IPS DF 19.7 (cell line): ENCODE measurements at places on chromosomes 2 and 18.
A peak's percentile ranks its signal among the peaks of the same experiment; 100 is the strongest.

DNA sequence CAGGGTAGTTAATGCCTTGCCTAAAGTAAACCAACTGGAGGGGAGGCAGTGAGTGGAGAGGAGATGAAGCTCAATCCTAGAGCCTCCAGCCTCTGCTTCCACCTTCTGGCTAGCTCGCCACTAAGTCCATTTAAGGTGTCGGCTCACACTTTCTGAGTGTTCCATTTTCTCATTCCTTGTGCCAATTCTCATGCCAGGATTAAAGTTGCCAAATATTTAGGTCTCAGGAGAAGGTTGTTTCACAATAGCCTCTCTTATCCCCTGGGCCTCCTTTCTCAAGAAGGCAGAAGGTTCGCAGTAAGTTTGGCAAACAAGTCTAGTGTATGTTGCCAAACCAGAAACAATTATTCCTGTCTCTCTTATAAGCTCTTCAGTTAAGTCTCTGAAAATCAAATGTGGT is 57.2 kb downstream of the TACR1 start:
- no peak for DNase-seq

DNA sequence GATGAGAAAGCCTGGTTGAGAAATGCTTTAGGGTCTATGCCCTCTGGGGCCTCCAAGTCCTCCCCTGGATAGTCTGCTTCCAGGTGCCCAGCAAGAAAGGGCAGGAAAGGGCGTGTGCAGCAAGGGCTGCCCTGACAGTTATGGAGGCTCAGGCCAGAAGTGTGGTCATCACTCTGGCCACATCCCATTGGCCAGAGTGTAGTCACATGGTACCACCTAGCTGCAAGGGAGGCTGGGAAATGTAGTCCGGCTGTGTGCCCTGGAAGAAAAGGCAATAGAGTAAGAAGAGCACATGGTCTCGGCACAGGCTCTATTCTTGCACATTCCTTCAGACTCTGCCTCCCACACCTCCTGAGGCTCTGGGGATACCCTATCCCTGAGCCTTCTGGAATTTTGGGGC is 35.7 kb downstream of the ODC1 start:
- DNase-seq, result peak; percentile 56

DNA sequence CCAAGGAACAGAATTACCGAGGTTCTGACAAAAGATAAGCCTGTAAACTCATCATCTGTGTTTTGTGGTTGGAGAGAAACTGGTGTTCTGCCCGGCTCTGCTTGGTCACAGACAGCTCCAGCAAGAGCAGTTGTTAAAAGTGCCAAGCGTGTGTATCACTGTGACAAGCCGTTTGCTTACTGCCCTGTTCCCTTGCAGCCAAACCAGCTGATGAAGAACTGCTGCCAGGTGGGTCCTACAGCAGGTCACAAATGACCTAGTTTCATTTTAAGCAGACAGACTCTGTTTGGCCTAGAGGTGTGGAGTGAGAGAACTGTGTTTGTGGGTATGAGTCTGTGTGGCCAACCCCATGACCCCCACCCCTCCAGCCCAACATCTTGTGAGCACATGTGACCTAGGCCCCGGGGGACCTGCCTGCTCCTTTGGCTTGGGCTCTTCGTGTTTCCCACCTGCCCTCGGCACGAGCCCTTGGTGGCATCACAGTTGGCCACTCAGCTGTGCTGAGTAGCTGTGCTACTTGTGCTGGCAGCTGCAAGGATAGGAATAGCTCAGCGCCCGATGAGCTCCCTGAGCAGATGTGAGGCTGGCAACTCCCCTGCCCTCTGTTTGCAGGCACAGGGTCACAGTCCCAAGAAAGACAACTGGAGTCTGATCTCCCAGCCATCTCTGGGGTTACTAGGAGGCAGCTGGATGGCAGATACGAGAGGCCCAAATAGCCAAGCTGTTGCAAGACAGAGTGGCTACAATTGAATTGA is 9.7 kb downstream of the OXER1 start:
- no peak for DNase-seq

- DNase-seq, result no peak
Measured at GRCh38 chr2:239669181-239669898, 268.5 kb upstream of the HDAC4 start.

- DNase-seq, result no peak
Measured at GRCh38 chr2:224248944-224249371, 152.9 kb downstream of the FAM124B start.

DNA sequence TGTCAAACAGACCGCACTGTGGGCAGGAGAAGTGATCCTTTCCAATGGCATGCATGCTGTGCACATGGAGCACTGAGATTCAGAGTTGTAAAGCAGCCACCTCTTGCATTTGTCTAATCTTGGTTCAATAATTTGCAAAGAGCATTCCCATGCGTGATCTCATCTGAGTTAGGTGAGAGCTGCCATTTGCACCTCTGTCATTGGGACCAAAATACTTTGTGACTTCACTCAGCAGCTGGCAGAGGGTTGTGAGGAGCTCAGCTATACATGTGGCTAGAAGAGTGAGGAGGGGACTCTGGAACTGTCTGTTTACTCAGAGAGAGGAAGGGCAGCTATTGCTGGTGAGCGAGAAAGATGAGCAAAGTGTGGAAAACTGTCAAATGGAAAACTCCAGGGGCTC is 265.1 kb upstream of the TNP1 start:
- DNase-seq, result no peak

GRCh38 chr2:181738074-181738473 is 57.8 kb upstream of the NEUROD1 start:
- DNase-seq, result no peak

DNA sequence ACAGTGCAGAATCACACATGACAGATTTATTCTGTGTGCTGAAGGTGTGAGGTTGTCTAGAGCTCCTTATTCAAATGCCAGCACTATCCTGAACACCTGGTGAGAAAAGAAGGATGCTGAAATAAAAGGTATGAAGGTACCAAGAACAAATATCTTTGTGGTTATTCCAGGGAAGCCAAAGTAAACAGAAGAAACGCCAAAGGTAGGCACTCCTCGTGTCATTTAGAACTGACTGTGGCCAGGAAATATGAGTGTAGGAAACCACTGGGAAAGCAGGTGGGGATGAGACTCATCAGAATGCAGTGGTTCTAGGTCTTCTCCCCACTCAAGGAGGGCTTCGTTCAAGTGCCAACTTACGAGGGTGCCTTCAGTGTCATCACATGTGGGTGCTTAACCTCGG is 80.8 kb downstream of the KIF5C start:
- DNase-seq, result no peak

GRCh38 chr2:197296835-197297234 is 13.7 kb downstream of the ANKRD44 start:
- DNase-seq, result no peak

- DNase-seq, result no peak
Measured at GRCh38 chr2:68863996-68864395, 7.2 kb downstream of the BMP10 start.

GRCh38 chr2:236934656-236935055 is 151.0 kb upstream of the COPS8 start:
- no peak for DNase-seq

- no peak for DNase-seq
Measured at GRCh38 chr18:36066001-36066400, 1.4 kb downstream of the RPRD1A start.

DNA sequence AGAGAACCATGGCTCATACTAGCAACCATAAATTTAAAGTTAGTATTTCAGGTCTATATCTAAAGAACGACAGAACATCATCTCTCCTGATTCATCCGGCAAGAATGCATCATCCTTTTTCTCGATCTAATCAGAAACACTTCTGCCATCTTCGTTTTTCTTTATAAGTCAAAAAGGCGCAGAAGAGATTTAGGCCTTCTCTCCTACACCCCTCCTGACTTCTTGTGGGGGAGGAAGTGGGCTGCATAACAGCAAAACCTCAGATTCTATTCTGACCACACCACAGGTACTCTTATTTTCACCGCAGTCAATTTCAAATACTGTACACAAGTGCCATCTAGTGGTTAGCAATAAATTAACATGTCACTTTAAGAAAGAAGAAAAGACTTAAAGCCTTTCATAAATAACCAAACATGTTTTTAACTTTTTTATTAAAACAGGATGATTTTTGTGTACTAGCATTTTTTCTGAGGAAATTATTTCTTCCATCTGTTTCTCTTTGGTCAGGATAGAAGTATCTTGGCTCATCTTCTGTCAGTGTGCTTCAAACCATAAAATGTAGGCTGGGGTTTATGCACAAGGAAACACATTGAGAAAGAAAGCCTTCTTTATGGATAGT is 48.4 kb upstream of the PIK3C3 start:
- peak; percentile 23 for DNase-seq

DNA sequence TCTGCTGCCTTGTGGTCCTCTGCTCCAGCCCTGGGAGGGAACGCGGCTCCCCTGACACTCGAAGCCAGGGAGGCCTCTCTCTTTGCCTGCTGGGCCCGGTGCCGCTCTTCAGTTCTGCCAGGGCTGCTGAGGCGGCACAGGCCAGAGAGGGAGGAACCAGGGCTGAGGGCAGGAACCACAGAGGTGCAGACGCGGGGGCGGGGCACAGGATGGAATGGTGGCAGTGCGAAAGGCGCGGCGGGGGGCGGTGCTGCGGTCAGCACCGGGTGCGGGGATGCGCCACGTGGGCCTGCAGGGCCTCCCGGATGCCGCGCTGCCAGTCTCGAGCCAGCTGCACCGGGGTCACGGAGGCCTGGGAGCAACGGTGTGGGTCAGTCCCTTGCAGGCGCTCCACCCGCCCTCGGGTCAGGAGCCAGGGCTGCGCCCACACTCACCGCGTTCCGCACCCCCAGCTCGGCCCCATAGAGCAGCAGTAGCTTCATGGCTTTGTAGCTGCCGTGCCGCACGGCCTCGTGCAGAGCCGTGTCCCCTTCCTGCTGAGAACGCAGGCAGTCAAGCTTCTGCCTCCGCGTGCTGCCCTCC is 4.4 kb downstream of the ANKRD23 start:
- DNase-seq, result no peak

GRCh38 chr2:99593692-99594427 is 104.0 kb upstream of the REV1 start:
- DNase-seq, result no peak

DNA sequence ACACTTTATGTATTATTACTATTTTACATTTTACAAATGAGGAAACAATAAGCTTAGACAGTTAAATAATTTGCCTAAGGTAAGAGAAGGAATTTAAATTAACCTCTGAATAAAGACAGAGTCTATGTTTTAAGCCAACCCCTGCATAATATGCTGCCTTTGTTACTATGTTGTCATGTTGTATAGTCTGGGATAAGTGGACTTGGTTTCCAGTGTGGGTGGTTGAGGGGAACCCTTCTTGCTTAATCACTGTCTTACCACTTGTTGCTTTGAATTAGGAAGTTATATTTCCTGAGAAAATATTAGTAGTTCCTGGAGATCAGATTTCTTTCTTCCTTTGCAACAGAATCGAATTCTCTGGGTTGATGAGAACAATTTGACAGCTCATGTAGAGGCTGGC is 52.6 kb downstream of the AGPS start:
- DNase-seq, result no peak

GRCh38 chr2:222982010-222982908 is 69.7 kb upstream of the KCNE4 start:
- DNase-seq, result peak; percentile 40

- DNase-seq, result no peak
Measured at GRCh38 chr18:23307567-23308295, 145.4 kb upstream of the RIOK3 start.

DNA sequence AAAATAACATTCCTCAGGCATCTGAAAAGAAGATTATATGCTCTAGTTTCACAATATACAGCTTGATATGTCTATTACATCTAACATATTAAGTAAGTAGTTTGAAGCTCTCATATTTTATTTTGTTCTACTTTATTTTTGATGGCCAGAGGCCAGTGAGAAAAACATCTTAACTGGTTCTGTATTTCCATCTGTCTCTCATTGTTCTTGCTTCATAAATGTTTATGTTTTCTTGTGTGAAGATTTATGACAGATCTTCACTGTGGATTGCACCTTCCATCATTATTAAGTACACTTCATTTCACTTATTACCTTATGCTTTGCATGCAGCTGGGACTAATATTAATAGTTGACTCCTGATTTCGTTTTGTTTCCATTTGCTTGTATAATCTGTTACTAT is 511.2 kb downstream of the TSN start:
- DNase-seq, result no peak

GRCh38 chr2:56082665-56083064 is 101.1 kb upstream of the CCDC85A start:
- DNase-seq, result no peak

- DNase-seq, result no peak
Measured at GRCh38 chr2:48414980-48415835, 114.7 kb upstream of the STON1 start.

- no peak for DNase-seq
Measured at GRCh38 chr2:15082105-15083058, 449.9 kb downstream of the LRATD1 start.

DNA sequence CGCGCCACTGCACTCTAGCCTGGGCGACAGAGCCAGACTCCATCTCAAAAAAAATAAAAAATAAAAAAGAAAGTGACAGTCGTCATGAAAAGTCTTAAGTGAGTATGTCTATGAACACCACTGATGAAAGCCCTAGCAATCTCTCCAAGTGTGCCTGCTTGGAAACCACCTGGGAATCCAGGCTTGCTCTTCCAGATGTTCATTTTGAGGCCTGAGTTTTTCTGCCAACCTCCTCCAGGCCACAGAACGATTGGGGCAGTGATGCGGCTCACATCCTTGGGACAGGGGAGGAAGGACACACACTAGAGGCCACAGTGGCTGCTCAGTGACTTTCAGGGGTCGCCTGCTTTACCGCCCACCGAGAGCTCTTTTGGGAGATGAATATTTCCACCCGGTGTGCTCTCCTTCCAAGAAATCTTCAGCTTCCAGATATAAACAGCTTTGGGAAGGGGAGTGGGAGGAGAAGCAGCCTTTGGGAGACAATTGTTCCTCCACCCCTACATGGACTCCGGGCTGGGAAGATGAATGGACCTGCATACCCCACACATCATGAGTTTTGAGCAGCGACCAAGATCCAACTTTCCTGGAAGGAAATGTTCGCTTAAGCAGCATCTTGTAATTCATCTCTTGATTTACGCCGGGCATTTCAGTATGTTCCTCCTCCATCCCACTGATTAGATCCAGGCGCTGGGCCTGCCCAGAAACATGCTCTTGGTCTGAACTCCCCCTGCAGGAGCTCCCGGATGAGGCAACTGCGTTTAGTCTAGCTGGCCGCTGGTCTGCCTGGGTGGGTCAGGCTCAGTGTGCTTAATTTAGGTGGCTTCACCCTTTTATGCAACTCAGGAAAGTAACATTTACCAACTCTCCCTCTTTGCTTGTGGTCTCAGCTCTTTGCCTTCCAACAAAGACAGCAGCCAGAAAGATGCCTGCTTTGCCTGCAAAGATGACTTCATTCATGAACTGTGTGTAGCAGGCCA is 6.2 kb upstream of the ARMC9 start:
- DNase-seq, result no peak

DNA sequence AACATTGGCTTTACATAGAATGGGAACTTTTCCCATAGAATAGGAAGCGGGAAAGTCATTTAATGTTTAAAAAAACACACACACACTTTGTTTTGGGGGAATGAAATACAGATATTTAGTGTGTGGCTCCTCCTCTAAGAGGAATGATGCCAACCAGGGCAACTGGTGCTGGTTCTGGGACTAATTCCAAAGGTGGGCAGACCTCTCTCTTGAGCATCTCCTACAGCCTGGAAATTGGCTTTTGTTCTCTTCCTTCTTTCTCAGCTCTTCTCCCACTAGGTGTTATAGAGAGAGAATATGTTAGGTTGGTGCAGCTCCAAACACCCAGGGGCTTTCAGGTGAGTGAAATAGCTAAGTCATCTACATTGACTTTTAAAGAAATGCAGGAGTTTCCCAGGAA is 190.1 kb downstream of the RAD51AP2 start:
- DNase-seq, result no peak
